NB4 (cell line): ENCODE measurements at places on chromosomes 7 and 10.

- DNase-seq: no peak
These were observed 20.8 kb downstream of the CYTH3 start for GRCh38 chr7:6251653-6252052.

- peak; percentile 94 for DNase-seq
These were observed 5.1 kb downstream of the LDB1 start for GRCh38 chr10:102114861-102115618.

GRCh38 chr7:131667699-131668098 lies 111.3 kb upstream of the PODXL start:
- DNase-seq: no peak

- DNase-seq: no peak
These were observed 598.1 kb downstream of the SH2D4B start for GRCh38 chr10:81135851-81136250.

DNA sequence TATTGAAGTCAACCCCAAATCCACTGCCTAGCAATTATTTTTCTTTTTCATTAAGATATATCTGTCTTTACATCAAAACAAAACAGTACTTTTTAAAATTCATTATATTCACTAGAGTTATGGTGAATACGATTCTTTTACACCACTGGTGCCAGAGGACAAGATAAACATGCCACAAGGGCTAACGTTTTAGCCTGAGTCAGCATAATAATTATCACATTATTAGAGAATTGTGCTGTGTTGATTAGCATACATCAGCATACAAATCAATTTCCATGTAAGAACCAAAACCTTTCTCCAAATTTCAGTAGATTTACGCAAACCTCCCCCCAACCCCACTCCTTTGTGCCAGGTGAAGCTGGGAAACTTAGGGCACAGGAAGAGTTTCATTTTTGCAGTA lies 131.1 kb upstream of the TMEM106B start:
- no peak for DNase-seq

DNA sequence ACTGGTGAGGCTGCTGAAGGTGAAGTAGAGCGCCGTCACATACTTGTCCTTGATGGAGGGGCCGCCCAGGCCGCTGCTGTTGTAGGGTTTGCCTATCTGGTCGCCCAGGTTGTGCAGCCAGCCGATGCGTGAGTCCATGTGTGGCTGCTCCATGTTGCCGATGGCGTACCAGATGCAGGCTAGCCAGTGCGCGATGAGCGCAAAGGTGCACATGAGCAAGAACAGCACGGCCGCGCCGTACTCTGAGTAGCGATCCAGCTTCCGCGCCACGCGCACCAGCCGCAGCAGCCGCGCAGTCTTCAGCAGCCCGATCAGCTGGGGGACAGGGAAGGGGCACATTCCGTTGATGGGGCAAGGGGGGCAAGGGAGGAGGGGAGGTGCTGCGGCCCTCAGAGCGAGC lies 26.6 kb downstream of the KCNH2 start:
- DNase-seq: no peak

DNA sequence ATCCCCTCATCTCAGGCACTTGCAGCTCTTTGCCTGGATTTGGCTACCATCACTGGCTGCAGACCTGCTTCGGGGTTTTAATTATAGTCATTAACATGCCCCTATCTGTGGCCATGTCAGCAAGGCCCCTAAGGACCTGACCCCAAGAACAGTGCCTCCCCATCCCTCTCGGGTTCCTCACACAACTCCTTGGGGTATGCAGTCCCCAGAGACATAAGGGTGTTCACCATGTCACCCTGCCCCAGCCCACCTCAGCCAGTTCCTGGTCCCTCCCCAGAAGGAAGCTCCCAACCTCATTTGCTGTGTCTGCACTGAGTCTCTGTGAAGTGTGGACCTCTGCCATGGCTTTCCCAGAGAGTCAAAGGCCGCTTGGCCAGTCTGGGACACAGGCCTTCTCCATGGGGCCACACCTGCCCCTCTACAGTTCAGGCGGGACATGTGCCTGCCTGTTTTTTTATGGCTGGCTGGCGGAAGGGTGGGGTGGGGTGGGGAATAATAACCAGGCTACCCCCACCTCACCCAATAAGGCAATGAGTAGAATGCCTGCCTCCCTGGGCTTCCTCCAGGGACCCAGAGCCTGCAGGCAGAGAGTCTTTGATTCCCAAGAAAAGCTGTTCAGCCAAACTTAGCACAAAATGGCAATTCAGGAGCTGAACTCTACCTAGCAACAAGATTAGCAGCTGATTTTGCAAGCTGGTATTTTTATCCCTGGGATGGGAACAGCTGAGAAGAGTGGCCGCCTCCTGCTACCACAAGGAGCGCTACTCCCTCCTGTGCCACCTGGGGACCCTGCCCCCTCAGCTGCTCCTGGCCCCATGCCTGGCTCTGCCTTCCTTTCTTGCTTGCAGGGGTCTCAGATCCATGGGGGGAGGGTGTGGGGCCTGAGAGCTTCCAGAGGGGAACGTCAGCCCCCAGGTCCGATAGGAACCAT lies 23.7 kb upstream of the CAMK2B start:
- no peak for DNase-seq

DNA sequence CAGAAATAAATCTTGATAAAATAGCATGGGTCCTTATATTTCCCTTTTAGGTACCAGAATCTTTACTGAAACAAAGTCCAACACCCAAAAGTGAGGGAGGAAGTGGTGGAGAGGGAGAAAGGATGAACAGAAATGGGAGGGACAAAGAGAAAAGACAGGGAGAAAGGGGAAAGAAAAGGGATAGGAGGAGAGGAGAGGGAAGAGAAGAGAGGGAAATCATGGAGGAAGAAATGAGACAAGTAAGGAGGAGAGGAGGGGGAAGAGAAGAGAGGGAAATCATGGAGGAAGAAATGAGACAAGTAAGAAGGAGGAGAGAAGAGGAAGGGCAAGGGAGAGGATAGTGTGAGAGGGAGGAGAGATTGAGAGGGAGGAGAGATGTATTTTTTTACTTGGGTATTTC lies 50.1 kb upstream of the ARL4A start:
- DNase-seq: no peak

GRCh38 chr7:47438411-47439029 lies 143.4 kb downstream of the TNS3 start:
- no peak for DNase-seq

DNA sequence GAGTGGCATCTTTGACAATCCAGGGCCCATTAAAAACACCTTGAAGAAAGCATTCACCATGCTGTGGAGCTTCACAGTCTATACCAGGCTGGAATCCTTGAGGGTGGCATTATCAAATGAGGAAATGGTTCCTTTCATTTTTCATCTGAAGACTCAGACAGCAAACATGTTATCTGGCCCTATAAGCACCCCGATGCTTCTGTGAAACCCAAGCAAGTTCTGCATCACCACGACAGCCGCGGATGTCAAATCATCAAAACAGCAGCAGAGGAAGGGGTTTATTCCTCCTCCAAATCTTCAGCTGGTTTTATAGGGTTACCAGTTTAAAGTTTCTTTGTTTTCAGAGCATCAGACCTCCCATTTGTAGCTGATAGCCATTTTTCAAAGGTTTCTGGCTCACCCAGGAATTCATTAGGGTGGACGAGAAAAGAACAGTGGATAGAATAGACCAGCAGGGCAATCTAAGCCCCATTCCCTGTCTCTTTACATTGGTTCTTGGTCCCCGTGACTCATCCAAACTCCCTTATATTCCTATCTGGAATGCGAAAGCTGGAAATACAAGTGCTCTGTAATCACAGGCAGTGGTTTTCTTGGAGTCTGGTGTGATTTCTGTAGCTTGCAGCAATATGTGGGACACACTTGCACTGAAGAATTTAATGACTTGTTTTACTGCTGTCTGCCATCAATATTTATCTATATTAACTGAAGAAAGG lies 217.9 kb downstream of the SKAP2 start:
- no peak for DNase-seq

- no peak for DNase-seq
These were observed 15.9 kb downstream of the CAV1 start for GRCh38 chr7:116540743-116541142.

GRCh38 chr7:150686030-150686631 lies 625 bp downstream of the GIMAP2 start:
- DNase-seq: peak; percentile 40

GRCh38 chr7:84364708-84365107 lies 170.1 kb upstream of the SEMA3A start:
- no peak for DNase-seq

- no peak for DNase-seq
These were observed 72.3 kb downstream of the HIBADH start for GRCh38 chr7:27590416-27590815.

DNA sequence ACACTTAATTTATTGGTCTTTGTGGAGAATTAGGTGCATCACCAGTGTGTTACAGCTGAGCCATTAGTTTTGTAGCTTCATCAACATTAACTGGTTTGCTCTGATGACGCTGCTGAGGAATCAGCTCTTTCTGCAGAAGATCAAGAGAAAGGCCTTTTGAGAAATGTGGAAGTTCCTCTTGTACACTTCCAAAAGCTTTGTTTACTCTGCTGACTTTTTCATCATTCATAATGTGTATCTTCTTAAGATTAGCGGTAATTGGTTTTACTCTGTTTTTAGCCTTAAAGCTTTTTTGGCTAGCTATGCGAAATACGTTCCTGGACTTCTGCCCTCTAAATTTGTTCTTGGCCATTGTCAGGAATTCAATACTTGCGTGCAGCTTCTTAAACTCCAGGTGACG lies 8.2 kb upstream of the PHYH start:
- DNase-seq: no peak

GRCh38 chr10:95756809-95757684 lies 1.1 kb downstream of the ENTPD1 start:
- DNase-seq: peak; percentile 8

DNA sequence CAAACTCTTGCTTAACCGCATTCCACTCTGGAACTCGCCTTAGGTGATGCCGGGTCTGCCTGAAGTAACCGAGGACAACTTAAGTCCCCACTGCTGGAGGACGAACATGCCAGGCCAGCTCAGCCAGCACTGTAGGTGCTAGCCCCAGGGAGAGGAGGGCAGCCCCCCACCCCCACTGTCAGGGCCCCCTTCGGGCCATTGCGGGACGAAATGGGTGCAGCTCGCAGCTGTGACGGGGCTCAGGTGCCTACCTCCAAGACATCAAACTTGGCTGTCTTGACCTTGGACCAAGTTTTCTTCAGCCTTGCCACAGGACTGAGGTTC lies 60.4 kb downstream of the CSGALNACT2 start:
- no peak for DNase-seq

- DNase-seq: no peak
These were observed 303.1 kb downstream of the ARHGAP12 start for GRCh38 chr10:31625566-31625965.

GRCh38 chr10:95445223-95445836 lies 115.8 kb downstream of the SORBS1 start:
- DNase-seq: no peak

- peak; percentile 52 for DNase-seq
These were observed 187.3 kb upstream of the PRSS58 start for GRCh38 chr7:142445019-142445686.

DNA sequence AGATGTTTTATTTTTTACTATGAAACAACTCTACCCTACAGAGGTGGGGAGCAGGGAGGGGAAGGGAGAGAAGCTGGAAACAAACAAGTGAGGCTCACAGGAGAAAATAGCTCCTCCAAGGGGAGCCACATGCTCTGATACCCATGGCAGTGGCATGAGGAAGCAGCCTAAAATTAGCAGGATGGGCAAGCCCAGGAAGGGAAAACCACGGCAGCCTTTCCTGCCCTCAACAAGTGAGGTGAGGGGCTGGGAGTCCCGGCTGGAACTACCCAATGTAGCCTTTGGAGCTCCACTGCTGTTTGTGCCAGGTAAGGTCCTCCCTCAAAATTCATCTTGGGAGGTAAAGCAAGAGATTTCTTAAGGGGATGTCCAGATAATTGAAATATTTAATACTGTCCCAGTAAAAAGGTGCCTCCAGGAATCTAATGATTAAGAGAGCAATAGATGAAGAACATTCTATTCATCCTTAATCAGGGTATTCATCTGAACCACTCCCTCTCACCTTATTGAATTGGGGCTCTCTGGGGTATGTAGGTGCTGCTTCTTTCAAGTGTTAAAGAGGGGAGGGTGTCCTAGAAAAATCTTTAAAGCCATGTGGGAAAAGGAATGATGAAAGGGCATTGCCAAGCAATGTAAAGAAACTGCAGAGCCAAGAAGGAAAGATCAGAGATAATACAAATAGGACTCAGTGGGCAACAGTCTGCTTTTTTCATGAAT lies 12.8 kb upstream of the HERC4 start:
- DNase-seq: no peak

DNA sequence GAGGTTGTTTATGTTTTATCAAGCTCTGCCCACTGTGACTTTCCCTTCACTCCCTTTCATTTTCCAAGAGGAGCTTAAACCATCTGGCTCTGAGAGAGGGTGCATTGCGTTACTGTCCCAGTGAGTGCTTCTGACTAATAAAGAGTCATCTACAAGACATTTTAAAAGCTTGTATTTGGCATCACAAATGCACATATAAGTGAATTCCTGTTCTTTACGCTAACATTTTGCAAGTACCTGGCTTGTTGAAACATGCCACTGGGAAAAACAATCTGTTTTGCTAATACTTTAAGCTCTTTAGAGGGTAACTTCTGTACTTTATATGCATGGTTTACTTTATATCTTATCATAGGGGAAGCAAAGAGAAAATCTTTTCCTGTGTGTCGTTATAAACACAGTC lies 534.6 kb upstream of the POM121L12 start:
- no peak for DNase-seq

DNA sequence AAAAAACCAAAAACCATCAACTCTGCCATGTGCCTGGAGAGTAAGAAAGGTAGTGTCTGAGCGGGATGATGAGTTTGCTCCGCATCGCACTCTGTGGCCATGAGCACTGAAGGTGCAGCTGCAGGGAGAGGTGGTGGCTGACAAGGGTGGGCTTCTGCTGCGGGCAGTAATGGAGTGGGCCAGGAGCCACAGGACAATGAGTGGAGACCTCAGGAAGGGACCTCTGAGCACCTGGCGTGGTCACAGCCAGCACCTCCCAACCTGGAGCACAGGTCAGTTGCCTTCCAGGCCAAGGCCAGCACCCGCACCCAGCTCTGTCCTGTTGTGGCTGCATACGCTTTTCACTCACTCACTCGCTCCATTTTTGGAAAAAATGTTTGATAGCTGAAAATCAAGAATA lies 115.5 kb downstream of the ANKRD61 start:
- DNase-seq: no peak

- DNase-seq: no peak
These were observed 110.1 kb downstream of the SVIL start for GRCh38 chr10:29524720-29525119.

- DNase-seq: peak; percentile 68
These were observed 350.0 kb downstream of the CRPPA start for GRCh38 chr7:16071246-16071857.

- DNase-seq: no peak
These were observed 14.8 kb downstream of the ZNF316 start for GRCh38 chr7:6651851-6652445.

- peak; percentile 48 for DNase-seq
These were observed 36.3 kb downstream of the ENTPD1 start for GRCh38 chr10:95792211-95792780.

- peak; percentile 81 for DNase-seq
These were observed 30.6 kb upstream of the C10orf120 start for GRCh38 chr10:122730238-122730637.

- DNase-seq: peak; percentile 10
These were observed 107.3 kb downstream of the NRCAM start for GRCh38 chr7:108348913-108349312.

GRCh38 chr7:100093498-100093897 lies 4.7 kb downstream of the COPS6 start:
- DNase-seq: no peak
